MCF 10A (cell line): ENCODE measurements at places on chromosomes 12 and 14. TPM values are rescaled to one million over a fixed set of nuclear protein-coding genes. Genes with fewer than 3 reads are reported as not detected.
A peak's percentile ranks its signal among the peaks of the same experiment; 100 is the strongest.

GRCh38 chr12:28883406-28883997 lies 265.6 kb upstream of the FAR2 start:
- DNase-seq: no peak
- H3K27ac ChIP-seq: no peak overlapping the region
- H3K4me3 ChIP-seq: no peak overlapping the region
- H3K27me3 ChIP-seq: no peaks in the 10 kb centered on the region

DNA sequence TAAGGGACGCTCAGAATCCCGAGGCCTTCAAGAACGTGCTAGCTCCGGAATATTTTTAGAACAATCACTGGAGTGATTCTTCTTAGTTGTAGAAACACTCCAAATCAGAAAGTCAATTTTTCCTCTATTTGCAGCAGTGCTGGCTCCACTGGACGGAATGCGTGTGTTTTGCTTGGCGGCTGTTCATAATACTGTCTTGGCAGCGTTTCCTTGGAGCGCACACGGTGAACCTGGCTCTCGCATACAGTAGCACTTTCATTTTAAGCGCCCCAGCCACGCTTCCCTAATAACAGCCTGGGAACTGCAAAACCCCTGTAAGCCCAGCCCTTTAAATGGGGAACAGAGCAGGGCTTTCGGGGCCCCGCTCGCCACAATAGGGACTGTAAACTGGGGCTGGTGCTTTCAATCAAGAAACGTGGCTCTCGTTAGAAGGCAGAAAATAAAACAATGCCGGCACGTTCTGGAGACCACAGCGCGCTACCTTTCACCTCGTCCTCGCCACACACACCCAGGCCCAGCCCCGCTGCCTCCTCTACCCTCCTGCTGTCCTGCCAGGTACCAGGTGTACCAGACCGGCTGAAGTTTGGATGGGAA lies 79.9 kb downstream of the BCL11B start:
- H3K4me1 ChIP-seq: peaks cover 13% of the 10 kb centered on the region
- H3K27ac ChIP-seq: peak overlapping the region; percentile 57
- peak; percentile 85 for DNase-seq
- peak overlapping the region; percentile 72 for H3K4me3 ChIP-seq
- no peaks in the 10 kb centered on the region for H3K36me3 ChIP-seq

Gene PLEK2
- 22.4 and 39.9 TPM in 2 replicates for total RNA-seq

Gene RNASE1
- not detected in 2 replicates for total RNA-seq

Gene EPYC
- not detected in 2 replicates for total RNA-seq

DNA sequence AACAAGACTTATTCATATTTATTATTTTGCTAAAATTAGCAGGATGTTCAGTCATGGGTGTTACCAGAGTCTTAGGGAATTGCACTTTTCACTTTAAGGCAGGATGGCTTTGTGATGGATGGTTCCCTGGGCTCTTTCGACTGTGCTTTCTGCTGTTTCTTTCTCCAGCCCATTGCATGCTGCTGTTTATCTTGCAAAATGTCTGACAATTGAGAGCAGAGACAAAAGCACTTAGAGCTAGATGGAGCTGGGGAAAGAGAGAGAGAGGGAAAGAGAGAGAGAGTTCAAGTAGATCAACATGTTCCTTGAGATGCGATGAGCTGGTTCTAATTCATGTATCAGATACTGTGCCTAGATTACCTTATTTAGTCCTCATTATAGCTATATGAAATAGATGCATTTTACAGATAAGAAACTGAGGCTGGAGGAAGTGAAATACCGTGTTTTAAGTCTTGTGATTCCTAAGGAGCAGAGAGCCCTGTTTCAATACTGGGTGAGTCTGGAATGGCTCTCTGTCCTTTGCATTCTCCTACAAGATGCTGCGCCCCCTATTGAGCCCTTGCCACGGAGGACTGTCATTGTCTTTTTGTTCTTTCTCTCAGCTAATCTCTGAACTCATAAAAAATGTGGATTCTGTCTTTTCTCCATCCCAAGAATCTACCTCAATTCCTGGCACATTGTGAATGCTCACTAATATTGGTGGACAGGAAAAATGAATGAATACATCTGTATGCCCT lies 227.9 kb downstream of the ALG10B start:
- H3K4me3 ChIP-seq: no peak overlapping the region
- H3K27ac ChIP-seq: no peak overlapping the region
- H3K4me1 ChIP-seq: peaks cover 14% of the 10 kb centered on the region
- H3K27me3 ChIP-seq: no peaks in the 10 kb centered on the region
- no peaks in the 10 kb centered on the region for H3K36me3 ChIP-seq
- DNase-seq: peak; percentile 9

DNA sequence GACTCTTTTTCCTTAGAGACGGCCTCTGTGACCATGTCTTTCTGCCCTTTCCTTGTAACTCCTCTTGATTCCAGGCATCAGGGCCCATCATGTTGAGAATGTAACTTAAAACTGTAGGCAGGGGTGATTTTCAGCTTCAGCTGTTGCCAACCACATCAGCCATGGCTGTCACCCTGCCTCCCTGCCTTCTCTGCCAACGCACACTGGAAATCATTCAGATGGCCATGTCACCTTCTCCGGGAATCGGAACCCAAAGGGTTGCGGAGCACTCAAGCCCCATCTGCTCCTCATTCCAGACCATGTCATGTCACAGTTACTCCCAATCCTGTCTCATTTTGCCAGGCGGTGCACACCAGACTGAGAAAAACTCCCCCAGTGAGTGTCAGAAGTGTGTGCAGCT lies 72.1 kb downstream of the EMP1 start:
- no peaks in the 10 kb centered on the region for H3K36me3 ChIP-seq
- H3K4me3 ChIP-seq: no peak overlapping the region
- DNase-seq: no peak
- H3K27me3 ChIP-seq: peaks cover 38% of the 10 kb centered on the region
- H3K4me1 ChIP-seq: no peaks in the 10 kb centered on the region

DNA sequence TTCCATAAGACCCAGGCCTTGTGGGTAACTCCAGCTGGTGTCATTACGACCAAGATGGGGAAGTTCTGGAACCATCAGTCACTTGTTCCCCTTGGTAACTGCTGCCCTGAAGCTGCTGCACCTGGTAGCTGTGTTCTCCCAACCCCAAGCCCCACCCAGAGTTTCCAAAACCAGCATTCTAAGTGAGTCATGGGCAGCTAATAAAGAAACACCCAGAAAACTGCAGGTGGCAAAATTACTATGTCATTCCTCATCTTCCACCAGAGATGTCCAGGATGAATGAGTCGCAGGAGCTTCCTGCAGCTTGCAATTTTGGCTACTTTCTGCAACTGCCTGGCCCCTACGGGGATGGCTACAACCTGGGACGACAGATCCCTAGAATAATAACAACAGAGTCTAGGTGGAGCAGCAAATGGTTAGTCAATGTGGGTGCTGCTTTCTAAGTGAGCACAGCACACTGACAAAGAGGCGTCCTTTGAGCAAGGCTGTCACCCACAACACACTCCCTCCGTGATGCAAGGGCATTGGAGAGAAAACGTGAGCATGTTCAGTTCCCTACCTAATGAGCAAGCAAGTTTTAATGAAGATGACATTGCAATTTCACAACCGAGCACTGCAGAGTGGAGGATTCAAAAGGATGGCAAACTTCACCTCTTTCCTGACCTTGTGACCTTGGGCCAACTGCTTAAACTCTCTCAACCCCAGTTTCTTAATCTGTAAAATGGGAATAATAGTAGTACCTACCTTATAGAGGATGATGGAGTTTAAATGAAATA lies 301.4 kb upstream of the NOS1 start:
- DNase-seq: peak; percentile 35
- peaks cover 17% of the 10 kb centered on the region for H3K4me1 ChIP-seq
- H3K36me3 ChIP-seq: no peaks in the 10 kb centered on the region
- no peak overlapping the region for H3K27ac ChIP-seq
- peaks cover 20% of the 10 kb centered on the region for H3K27me3 ChIP-seq
- no peak overlapping the region for H3K4me3 ChIP-seq

Gene FGF6
- not detected in 2 replicates for total RNA-seq

DNA sequence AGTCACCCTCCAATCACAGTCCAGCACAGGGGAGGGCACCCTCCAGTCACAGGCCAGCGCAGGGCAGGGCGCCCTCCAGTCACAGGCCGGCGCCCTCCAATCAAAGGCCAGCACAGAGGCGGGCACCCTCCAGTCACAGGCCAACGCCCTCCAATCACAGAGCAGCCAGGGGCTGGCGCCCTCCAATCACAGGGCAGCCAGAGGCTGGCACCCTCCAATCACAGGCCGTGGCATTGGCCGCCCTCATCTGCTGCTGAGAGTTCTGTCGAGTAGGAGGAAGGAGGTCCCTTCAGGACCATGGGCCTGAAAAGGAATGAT lies 26.6 kb downstream of the DDX51 start:
- no peak overlapping the region for H3K4me3 ChIP-seq
- DNase-seq: no peak
- H3K27me3 ChIP-seq: no peaks in the 10 kb centered on the region
- H3K27ac ChIP-seq: no peak overlapping the region
- H3K4me1 ChIP-seq: no peaks in the 10 kb centered on the region

DNA sequence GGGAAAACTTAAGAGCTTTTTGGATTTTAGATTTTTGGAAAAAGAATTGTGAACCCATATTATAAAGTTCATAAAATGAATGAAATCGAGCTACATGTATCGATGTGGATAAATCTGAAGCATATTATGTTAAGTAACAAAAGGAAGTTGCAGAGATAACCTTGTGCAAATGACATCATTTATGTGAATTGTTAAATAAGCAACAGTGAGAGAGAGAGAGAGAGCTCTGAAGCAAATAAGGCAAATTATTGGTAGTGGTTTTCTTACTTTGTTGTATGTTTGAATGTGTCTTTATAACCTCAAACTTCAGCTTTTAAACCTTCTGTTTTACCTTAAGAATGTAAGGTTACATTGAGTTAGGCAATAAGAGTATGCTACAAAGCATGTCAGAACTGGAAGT lies 78.8 kb downstream of the ERC1 start:
- no peak overlapping the region for H3K27ac ChIP-seq
- DNase-seq: no peak
- no peaks in the 10 kb centered on the region for H3K36me3 ChIP-seq
- H3K4me1 ChIP-seq: no peaks in the 10 kb centered on the region
- H3K4me3 ChIP-seq: no peak overlapping the region

DNA sequence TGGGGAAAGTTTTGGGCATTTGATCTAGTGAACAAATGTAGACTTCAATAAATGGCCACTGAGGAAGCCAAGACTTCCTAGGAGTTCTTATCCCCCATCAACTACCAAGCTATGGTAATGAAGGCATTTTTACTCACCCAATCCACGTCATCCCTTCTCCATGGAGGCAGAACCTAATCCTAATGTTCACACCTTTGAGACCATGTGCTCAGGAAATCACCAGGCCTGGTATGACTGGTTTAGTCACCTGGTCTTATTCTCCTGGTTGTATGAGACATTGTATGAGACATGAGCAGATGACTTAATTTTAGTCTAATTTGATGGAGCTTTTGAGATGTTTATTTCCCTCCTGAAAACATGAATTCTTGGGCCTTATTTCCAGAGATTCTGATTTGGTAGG lies 88.6 kb downstream of the PAX9 start:
- no peaks in the 10 kb centered on the region for H3K4me1 ChIP-seq
- no peak overlapping the region for H3K27ac ChIP-seq
- DNase-seq: no peak
- H3K4me3 ChIP-seq: no peak overlapping the region

Gene SMCO2
- 0.37 TPM in 1 of 2 replicates, not detected in the other for total RNA-seq
